ENCODE measurements at places on chromosomes 7 and 10.

GRCh38 chr7:98795741-98796493, 73.9 kb downstream of the TMEM130 start:
- no peak for DNase-seq

- peak; percentile 33 for DNase-seq
Measured at GRCh38 chr7:135678612-135679575, 16.6 kb downstream of the STMP1 start.

GRCh38 chr7:117805241-117805640, 68.0 kb downstream of the CTTNBP2 start:
- DNase-seq: no peak

GRCh38 chr10:2038036-2038435, 300.7 kb upstream of the ADARB2 start:
- DNase-seq: no peak

- no peak for DNase-seq
Measured at GRCh38 chr7:100640517-100641440, 573 bp downstream of the TFR2 start.

DNA sequence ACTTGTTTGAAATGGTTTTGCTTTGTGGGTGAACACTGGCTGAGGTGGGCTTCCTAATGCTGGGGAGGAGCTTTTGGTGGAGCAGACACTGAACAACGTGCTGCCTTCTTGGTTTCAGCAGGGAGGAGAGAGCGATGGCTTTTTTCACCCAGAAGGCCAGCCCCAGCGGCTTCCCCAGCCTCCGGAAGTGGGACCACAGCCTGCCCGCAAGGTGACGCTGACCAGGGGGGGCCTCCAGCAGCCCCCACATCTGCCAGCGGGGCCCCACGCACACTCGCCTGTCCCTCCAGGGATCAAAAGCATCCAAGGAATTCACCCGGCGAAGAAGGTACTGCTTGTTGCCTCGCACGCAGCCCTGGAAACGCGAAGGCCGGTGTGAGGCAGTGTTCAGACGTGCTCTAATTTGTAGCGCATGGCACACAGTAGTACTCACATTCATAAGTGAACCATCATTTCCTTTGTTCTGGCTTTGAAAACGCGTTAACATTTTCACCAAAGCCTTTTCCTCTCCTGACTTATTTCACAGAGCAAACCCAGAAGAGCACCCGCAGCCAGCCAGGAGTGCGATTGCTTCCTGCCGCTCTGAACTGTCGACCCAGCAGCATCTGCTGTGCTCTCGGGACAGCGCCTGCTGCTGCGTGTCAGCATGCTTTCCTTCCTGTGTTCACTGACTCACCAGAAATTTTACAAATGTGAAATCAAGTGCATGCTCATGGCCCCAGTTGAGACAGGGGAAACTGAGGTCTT, 48.4 kb downstream of the SHH start:
- DNase-seq: no peak

- no peak for DNase-seq
Measured at GRCh38 chr10:107415446-107415845, 250.9 kb upstream of the SORCS1 start.

DNA sequence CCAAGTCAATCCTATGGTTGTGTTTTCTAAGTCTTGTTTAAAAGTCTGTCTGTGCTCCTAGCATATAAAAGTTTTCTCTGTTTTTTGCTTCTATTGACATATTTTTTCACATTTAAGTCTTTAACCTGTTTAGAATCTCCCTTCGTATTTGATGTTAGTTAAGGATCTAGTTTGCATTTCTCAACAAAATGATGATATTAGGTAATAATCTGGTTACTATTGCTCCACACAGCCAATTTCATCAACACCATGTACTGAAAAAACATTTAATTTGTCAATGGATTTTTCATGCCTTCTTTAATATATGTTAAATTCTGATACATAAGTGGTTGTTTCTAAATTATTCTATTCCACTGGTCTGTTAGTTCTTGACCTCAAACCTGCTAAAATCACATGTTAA, 17.5 kb upstream of the TSGA13 start:
- no peak for DNase-seq

DNA sequence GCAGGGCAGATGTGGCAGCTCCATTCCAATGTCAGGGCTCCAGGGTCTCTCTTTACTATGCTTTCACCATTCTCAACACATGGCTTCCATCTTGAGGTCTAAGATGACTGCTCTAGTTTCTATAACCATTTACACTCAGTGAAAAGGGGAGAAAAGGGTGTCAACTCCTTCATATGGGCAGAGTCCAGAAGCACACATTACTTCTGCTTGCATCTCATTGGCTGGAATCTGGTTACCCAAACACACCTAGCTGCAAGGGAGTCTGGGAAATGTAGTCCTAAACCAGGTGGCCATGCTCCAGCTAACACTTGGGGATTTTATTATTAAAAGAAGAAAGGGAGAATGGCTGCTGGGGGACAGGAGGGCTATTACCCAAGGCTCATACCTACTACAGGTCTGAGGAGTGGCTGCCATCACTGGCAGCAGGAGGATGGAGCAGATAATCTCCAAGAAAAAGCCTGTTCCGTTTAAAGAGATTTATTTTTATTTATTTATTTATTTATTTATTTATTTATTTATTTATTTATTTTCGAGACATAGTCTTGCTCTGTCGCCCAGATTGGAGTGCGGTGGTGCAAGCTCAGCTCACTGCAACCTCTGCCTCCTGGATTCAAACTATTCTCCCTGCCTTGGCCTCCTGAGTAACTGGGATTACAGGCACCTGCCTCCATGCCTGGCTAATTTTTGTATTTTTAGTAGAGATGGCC, 29.1 kb upstream of the LBX1 start:
- DNase-seq: no peak

GRCh38 chr7:27586825-27587224, 75.9 kb downstream of the HIBADH start:
- no peak for DNase-seq

GRCh38 chr10:104144931-104145330, 23.0 kb downstream of the SFR1 start:
- DNase-seq: no peak

- no peak for DNase-seq
Measured at GRCh38 chr7:107234436-107234835, 65.6 kb downstream of the HBP1 start.

GRCh38 chr7:157601530-157601929, 264.7 kb downstream of the DNAJB6 start:
- DNase-seq: no peak

GRCh38 chr10:35035606-35036005, 54.5 kb downstream of the CUL2 start:
- no peak for DNase-seq

DNA sequence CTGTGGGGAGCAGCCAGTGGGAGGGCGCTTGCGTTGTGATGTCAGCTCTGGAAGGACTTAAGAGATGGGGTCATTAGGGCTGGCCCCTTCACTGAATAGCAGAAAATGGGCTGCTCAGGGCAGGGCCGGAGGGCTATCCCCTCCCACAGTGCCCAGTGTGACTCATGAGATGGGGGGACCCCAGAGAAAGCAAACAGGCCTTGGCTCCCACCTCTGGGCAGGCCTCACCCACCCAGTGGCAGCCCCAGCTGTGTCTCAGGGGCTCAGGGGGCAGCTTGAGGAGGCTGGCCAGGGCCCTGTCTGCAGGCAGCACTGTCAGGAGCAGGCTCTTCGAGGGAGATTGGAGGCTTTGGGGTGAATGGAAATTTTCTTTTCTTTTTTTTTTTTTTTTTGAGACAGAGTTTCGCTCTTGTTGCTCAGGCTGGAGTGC, 168.3 kb downstream of the SLIT1 start:
- no peak for DNase-seq

GRCh38 chr10:31647861-31648260, 280.8 kb downstream of the ARHGAP12 start:
- DNase-seq: no peak

- DNase-seq: peak; percentile 6
Measured at GRCh38 chr10:63281967-63282366, 148.8 kb downstream of the NRBF2 start.

- peak; percentile 29 for DNase-seq
Measured at GRCh38 chr7:16098585-16099179, 322.7 kb downstream of the CRPPA start.

DNA sequence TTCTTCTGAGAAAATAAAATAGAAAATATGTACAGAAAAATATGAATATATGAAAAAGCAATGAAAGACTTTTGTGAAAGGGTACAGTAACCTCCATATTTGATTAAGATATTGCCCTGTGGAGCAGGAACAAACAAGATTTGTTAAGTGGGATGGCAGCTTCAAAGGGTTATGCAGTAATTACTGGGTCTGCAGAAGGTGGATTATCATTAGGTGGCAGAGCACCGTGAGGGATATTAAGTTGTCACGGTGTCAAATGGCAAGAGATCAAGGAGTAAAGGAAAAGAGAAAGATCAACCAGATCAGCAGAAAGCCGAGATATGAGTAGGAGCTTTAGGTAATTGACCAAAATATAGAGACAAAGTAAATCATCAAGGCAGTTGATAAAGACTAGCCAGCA, 44.1 kb downstream of the DGKB start:
- no peak for DNase-seq

DNA sequence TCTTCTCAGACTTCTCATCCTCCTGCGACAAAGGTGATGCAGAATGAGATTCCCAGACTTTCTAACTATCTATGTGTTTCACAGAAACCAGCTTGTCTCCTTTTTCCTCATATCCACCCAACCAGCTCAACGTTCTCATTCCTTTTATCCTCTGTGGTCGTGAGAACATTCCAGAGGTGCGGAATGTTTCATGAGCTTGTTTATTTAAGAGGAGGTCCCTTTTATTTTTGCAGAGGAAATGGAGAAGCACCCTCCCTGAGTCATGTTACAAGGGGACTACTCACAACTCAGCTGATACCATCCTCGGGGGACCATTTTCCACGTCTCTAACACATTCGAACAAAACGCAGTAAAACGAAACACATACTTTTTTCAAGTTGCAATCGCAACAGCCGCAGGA, 93.2 kb downstream of the ZRANB1 start:
- DNase-seq: peak; percentile 86

DNA sequence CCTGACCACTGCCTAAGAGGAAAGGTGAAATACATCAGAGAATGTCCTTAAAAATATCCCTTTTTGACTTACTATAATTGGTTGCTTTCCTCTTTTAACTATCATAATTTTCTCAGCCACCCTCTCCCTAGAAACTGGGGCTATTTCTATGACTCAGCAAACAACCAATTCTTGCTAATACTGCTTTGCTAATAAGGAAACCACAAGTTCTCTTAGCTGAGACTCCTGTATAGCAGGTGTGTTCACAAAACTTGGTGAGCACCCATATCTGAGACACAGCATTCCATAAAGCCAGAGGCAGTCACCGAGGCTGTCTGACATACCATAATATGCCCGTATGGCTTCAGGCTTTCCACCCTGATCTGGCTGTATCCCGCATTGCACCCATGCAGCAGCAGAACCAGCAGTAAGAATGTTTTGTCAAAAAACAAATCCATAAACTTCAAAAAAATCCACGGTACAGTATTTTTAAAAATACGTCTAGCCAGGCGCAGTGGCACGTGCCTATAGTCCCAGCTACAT, 191.7 kb upstream of the C7orf33 start:
- DNase-seq: no peak

GRCh38 chr7:157432957-157433576, 96.3 kb downstream of the DNAJB6 start:
- DNase-seq: peak; percentile 77

GRCh38 chr7:15378494-15379145, 183.2 kb downstream of the AGMO start:
- no peak for DNase-seq

DNA sequence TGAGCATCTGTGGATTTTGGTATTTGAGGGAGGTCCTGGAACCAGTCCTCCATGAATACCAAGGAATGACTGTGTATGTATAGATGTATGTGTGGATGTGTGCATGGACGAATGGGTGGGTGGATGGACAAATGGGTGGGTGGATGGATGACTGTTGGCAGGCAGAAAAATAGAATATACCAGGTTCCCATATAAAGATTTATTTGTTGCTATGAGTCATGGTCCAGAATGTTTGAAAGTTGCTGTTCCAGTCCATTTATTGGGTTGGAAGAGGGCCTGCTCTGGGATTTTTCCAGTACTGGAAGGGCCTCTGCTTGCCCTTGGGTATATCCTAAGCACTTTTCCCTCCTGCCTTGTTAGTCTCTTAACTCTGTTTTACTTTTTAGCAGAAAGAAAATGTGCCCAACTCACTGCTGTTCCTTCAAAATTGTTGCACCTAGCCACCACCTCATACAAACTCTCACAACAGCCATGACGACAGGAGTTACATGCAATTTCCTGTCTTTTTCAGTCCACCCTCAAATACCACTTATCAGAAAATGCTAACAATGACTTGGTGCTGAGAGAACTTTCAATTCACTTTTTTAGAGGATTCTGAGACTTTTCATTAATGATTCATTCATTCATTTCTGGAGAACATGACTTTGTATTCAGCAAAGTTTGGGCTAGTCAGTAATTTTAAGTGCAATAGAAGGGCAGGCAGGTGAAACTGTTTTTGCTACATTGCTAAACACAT, 108.1 kb downstream of the EEPD1 start:
- DNase-seq: no peak

DNA sequence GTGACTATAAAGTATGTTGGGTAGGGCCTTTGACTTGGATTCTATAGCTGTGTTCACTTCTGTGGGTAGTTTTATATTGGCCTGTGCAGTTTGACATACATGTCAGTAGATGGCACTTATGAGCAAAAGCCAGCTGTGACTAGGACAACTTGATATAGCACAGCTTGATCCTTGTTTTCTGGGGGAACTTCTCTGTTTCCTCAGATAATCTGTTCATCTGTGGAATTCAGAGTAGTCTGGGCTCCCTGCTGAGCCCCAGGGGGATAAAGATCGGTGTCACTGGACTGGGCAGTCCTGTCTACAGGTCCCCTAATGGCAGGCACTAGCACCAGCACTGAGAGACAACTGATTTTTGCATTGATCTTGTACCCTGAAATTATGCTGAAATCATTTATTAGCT, 25.4 kb downstream of the CYP2C9 start:
- DNase-seq: peak; percentile 30

DNA sequence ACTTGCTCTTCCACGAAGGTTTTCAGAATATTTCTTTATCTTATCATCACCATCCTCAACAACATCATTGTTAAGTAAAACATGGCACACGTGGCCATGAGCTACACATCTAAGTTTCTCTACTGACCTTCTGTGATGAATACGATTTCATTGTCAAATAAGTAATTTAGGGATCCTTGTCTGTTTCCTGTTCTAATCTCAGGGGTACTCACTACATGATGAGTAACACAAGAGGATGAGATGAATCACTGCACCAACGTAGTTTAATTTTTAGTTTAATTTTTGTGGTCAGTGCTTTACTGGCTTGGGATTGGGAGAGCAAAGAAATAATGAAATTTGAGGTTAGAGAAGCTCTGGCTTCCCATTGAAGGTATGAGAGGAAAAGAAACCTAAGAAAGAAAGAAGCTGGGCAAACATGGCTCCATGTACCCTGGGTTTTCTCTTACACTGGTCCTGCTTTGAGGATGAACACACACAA, 461.9 kb upstream of the KLF6 start:
- peak; percentile 69 for DNase-seq

DNA sequence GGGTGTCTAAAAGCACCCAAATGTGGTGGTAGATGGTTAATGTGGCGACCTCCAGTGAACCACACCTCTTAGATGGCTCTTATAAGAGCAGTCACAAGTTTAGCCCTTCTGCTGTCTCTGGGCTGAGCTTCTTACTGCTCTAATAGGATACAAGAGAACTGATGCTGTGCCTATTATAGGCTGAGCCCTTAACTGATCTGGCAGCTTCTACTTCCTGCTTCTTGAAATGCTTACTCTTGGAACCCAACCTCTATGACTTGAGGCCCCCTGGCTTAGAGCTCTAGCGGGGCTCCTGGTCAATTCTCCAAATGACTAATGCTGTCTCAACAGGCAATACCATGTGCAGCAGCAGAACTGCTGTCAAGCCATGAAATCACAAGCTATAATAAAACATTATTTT, 35.0 kb upstream of the LSM8 start:
- DNase-seq: peak; percentile 14

Data from GM03348 (cell line).